OCI-M1 (cell line): ENCODE measurements at places on chromosomes 4 and X.

DNA sequence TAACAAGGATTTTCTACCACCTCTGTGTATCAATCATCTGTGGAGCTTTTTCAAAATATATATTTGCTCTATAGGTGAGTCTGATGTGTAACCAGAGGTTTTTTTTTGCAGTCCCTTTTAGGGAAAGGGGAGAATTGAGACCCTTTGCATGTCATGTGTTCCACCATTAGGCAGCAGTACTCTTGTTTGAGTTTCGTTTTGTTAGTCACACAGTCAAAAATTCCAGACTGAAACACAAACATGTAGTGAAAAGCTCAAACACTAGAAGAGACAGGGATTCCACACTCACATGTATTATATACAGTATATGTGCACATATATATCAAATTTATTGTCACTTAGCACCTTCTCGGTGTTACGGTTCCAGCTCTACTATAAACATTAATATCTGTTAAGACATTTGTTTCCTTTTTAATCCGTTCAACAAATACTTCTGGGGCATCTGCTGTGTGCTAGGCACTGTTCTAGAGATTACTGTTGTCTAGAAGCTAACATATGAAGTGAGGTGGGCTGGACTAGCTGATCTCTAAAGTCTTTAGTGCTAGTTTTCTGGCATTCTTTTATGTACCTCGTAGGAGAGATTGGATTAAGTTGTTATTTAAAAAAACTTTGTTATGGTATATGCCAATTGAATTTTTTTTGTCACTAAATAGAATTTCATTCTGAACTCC, 5.5 kb downstream of the USP9X start:
- no peak for DNase-seq

GRCh38 chr4:31539284-31540069, 819.3 kb downstream of the PCDH7 start:
- no peak for DNase-seq

GRCh38 chr4:178192611-178193010, 750.4 kb upstream of the AGA start:
- DNase-seq: no peak

DNA sequence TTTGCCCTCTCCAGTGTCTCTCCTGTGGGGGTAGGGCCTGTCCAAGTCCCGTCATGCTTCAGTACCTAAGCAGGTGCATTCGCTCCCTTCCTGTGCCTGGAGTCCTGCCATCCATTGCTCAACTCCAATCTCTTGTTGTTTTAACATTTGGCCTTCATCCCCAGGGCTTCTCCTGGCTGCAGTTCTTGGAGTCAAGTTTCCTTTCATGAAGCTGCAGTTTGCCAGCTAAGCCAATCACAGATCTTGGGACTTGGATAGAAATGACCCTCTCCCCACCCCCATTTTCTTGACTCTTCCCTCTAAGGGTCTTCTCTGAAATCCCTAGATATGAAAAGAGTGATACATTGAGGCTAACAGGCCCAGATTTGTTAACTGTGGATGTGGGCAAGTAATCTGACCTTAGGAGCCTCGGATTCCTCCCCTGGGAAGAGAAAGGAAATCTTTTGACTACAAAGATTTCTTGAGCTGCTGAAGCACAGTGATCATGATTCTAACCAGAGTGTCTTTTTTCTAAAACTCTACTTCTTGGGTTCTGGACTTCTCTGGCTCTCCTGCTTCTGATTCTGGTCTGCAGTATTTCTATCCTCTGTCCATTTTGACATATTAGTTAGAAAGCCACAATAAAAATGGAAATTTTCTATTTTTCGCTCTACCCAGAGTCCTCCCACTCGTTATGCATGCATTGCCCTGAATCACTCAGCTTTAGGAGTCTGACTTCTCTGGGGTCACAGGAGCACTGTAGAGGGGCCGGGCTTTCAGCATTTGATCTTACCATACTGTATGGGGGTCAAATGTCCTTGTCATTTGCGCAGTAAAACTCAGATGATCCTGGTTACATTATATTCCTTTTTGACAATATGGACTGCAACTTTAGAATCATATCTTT, 61.0 kb downstream of the CHRNA9 start:
- DNase-seq: no peak

DNA sequence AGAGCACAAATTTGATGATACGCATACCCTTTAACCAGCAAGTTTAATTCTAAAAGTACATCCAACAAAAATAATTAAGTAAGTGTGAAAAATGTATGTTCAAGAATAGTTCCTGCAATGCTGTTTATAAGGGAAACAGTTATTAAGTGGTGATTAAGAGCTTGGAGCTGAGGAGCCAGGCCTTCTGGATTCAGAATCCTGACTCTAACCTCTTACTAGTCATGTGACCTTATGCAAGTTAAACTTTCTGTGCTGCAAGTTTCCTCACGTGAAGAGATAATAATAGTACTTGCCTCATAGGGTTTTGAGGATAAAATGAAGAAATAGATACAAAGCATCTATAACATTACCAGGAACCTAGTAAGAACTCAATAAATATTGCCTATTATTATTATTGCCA, 77.7 kb downstream of the FAM13A start:
- DNase-seq: no peak

DNA sequence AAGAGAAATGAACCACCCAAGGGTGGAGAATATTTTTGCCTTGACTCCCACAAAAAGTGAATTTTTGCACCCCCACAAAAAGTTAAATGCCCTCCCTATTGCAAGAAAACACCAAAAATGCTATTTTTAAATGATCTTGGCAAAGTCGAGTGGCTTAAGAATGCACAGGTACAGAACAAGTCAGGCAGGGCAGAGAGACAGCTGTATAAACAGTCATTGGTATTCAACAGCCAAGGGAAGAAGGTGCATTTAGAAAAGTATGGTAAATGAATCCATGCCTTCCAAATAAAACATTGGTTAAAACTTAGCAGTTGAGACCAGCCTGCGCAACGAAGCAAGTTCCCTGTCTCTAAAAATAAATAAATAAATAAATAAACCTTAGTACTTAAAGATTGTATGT, 169.3 kb downstream of the CHIC2 start:
- DNase-seq: no peak

GRCh38 chr4:49000806-49001205, 14.7 kb downstream of the CWH43 start:
- no peak for DNase-seq

- DNase-seq: peak; percentile 9
Measured at GRCh38 chr4:26069218-26069617, 155.2 kb downstream of the SMIM20 start.

- no peak for DNase-seq
Measured at GRCh38 chr4:82864336-82864979, 26.5 kb downstream of the SEC31A start.
